COLO829 (cell line): ENCODE measurements at places on chromosomes 1 and 21.

- no peak for DNase-seq
Observed at GRCh38 chr1:113291777-113292602, 98.3 kb upstream of the MAGI3 start.

DNA sequence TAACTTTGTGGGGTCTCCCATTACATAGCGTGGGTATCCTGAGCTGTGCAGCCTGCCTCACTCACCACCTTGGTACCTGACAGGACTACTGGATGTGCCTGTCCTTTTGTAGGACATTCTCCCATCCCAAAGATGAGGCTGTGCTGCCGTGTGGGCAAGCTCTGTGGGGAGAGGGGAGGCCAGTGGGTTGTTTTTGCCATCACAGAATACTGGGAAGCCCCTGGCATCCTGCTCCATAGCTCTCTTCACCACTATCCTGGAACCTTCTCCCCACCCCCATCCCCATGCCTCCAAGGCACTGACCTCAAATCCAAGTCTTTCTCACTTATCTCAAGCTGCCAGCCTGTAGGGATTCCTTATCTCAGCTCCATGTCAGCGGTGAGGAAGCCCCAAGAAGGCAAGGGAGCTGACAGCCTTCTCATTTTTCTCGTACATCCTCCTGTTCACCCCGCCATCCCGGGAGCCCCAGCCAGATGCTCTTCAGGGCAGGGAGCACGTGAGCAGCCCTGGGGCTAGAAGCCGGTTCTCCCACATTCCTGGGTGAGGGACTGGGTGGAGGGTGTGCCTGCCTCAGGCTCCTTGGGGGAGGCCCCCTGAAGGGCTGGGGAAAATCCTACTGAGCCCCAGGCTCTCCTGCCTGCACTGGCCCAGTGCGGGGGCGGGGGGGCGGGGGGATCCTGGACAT lies 2.4 kb upstream of the ELF3 start:
- no peak for DNase-seq

DNA sequence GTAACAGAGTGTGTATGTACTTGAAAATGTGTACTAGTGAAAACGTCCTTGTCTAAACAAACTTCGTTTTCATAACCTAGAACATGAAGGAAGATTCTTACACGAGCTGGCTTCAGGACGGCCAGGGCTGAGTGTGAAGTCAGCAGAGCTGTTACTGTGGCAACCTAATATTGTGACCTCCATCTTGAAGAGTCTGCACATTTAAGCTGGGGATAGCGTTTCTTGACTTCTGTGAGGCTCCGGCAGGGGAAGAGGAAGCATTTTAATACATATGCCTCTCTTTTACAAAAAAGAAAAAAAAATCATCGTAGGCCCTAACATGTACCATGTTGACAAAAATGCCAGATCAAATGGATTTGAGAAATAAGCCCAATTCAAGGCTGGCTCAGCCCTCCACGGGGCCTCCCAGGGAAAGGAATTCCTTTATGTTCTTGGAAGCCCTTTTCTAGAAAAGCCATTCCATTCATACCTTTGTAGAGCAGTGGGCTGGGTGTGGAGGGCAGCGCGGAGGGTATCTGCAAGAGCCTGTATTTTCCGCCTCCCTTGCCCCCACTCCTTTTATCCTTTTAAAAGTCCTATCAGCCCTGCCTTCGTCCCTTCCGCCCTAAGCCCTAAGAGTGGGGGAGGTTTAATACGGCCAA lies 51.1 kb downstream of the SIM2 start:
- DNase-seq, result no peak

DNA sequence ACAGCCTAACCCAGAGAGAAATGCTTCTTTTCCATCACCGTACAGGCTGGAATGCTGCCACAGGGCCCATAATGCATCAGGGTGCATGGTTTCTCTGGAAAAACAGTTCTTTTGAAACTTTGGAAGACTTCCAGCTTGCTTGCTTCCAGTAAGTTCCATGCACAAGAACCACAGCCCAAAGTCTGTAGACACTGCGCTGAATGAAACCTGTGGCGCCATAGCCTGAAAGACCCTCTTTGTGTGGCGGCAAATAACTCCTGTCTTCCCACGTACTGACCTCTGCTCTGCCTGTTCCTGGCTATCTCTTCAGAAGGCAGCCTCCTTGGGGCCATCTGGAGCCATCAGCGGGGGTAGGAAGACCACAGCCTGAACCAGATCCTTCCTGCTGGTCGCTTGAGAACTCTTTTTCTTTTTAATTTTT lies 15.1 kb downstream of the MIIP start:
- DNase-seq, result peak; percentile 66

- DNase-seq, result no peak
Observed at GRCh38 chr21:32558106-32558505, 27.2 kb downstream of the TCP10L start.

GRCh38 chr21:31267644-31268043 lies 76.4 kb downstream of the TIAM1 start:
- DNase-seq, result no peak

- DNase-seq, result no peak
Observed at GRCh38 chr1:116404699-116405098, 31.7 kb downstream of the ATP1A1 start.

DNA sequence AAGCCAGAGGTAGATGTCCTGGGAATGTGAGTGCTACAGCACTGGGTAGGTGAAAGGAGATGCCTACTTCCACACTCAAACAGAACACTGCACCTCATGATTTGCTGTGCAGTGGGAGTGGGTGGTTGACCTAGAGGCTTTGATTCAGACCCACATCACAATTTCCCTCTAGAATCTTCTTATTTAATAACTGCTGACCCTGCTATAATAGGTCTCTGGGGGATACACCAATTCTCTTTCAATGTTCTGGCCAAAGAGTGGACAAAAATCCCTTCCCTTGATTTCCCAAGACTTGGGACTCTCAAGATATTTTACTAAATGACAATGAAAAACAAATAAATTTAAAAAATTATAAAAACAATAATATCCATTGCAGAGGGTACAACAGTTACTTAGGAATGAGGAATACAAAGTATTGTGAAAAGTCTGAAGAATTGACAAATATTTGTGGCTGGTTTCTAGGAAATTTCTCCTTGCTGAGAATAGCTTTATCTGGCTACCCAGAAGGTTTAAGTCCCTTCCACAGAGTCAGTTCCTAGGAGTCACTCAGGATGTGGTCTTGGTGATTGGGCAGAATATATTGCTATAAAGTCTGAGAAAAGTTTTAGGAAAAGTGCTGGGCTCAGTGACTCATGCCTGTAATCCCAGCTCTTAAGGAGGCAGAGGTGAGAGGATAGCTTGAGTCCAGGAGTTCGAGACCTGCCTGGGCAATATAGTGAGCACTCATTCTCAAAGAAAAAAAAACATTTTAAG lies 2.4 kb upstream of the FCGR2A start:
- no peak for DNase-seq

GRCh38 chr1:199959033-199959774 lies 68.3 kb upstream of the NR5A2 start:
- DNase-seq, result no peak

GRCh38 chr1:78408810-78409209 lies 82.0 kb upstream of the PTGFR start:
- DNase-seq, result no peak

DNA sequence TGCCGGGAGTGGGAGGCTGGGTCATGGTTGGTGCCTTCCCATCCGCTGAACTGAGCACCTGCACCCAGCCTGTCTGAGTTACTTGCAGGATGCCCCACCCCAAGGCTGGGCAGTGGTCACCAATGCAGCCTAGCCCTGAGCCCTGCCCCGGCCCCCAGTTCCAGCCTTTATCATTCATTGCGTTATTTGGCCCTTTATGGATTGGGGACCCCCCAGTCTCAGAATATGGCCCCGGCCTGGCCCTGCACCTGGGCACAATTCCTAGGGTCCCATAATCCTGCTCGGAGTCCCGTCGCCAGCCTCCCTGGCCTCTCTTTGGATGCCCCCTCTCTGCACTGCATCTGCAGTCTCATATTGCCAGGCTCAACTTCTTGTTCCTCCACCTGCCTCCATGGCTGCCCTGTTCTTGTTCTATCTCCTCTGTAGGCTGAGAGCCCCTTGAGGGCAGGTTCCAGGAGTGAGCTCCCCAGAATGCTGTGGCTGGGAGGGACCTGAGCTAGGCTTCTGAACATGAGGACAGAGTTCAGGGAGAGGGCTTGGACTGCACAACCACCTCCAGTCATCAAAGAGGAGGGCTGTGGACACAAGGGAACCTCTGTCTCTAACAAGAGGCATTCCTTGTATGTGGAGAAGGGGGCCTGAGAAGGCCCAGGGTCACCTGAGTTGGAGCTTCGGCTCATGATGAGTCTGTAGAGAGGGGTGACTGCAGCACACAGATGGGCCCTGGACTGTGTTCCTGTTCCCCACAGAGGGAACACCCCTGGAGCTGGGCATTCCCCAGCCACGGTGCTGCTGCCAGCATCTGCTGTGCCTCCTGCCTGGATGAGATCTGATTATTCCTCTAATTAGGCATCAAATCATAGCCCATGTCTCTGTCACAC lies 1.1 kb upstream of the KNCN start:
- DNase-seq, result peak; percentile 30

GRCh38 chr1:61244114-61244513 lies 161.8 kb downstream of the NFIA start:
- DNase-seq, result peak; percentile 38

DNA sequence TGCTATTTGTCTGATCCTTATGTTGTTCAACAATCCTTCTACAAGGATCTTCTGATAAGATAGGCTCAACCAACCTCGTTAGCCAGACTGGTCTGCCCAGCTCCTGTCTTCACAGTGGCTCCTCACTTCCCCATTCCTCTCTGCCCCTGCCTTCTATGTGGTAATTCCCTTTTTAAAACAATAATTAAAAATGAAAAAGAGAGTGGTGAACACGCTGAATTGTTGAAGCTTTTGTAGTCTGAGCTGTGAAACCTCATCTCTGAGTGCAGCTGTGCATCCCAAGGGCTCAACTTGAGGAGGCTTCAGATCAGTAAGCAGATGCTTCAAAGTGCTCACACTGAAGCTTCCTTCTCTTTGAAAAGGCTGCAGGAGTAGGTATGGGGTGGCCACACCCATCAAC lies 70.7 kb upstream of the JUN start:
- DNase-seq, result no peak

DNA sequence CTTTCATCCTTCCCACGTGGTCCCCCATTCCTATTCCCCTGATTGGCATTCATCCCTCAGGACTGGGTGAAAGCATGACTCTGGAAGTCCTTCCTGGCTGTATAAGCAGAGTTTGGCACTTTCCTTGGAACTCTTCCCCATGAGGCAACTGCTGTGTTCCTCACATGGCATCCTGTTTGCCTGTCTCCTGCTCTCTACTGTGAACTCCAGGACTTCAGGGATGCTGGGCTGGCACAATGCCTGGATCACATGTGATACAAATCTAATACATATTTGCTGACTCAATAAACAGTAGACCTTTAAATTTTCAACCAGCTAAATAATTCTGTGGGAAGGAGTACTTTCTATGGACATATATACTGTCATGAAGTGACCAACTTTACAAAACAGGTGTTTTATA lies 46.8 kb upstream of the EDEM3 start:
- DNase-seq, result no peak

- no peak for DNase-seq
Observed at GRCh38 chr1:112093372-112093694, 103.9 kb upstream of the KCND3 start.

GRCh38 chr1:197285526-197286205 lies 17.6 kb downstream of the CRB1 start:
- DNase-seq, result no peak

GRCh38 chr1:110085671-110086070 lies 15.2 kb upstream of the ALX3 start:
- no peak for DNase-seq

GRCh38 chr21:43905726-43906455 lies 40.9 kb downstream of the AGPAT3 start:
- no peak for DNase-seq

GRCh38 chr1:101388904-101389546 lies 152.2 kb downstream of the S1PR1 start:
- peak; percentile 25 for DNase-seq

GRCh38 chr1:20586953-20587660 lies 1.8 kb upstream of the CDA start:
- DNase-seq, result no peak

GRCh38 chr1:212685429-212685828 lies 14.2 kb downstream of the BATF3 start:
- DNase-seq, result no peak

DNA sequence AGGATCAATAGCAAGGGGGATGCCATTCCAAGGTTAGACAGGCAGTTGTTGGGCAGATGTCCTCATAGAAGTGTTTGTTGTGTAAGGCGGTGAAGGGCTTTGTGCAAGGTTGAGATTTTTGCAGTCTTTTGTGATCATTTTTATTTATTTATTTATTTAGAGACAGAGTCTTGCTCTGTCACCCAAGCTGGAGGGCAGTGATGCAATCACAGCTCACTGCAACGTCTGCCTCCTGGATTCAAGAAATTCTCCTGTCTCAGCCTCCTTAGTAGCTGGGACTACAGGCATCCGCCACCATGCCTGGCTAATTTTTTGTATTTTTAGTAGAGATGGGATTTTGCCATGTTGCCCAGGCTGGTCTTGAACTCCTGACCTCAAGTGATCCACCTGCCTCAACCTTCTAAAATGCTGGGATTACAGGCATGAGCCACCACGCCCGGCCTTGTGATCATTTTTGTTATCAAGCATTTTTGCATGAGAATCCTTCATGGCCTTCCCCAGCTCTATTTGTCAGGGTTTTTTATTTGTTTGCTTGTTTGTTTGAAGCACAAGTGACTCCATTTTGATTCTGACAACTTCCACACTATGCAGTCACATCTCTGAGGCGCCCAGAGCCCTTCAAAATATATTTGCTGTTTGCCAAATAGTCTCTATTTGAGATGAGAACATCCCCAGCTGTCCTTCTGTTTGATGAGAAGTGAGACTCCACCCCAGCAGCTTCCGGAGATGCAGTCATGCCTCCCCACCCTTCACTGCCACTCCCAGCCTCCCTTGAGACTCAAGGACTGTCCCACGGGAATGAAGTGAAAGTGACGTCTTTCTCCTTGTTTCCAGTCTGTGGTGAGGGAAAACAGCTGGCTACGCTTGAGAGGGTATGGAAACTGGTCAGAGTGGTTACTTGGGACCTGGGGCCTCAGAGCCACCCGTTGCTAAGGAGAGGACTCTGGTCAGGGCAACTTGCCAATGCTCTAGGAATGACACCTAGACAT lies 38.0 kb downstream of the TMEM50B start:
- peak; percentile 62 for DNase-seq

DNA sequence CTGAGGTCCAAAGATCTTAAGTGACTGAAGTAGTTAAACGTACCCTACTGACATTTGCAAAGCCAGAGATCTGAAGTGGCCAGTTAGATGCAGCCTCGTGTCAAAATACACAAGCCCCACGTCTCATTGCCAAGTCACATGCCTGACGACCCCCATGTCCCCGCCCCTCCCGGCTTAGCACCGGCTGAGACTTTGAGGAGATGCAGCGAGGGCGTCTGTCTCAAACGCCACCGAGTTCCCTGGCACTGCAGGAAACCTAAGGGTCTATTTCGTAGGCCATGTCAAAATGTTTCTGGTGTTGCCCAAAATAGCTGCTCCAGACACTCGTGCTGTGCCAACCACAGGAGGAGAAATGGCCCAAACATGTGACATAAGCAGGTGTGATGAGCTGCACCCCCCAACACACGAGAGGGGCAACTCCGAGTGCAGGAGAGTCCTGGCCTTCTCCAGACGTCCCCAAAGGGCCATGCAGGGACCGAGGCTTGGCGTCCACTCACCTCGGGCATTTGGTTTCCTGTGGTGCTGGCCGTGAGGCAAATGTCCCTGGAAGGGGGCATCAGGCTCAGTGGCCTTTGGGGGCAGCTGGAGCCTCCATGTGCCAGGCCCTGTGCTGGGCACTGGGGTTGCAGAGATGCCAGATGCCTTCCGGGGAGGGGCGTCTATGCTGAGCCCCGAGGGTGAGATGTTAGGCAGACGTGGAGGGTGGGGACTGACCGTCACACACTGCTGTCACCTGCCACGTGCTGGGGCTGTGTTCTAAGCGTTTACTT lies 67.0 kb downstream of the MATN1 start:
- DNase-seq, result no peak

- DNase-seq, result peak; percentile 54
Observed at GRCh38 chr1:59020151-59020997, 236.5 kb upstream of the JUN start.
